ENCODE measurements at places on chromosomes 2 and 18.

GRCh38 chr2:173075781-173076580, at the start of gene MAP3K20:
Gene MAP3K20 (plus strand): TSS chr2:173075846. CDS start chr2:173091032, 15,186 bp downstream.
- peak; percentile 90 for DNase-seq

DNA sequence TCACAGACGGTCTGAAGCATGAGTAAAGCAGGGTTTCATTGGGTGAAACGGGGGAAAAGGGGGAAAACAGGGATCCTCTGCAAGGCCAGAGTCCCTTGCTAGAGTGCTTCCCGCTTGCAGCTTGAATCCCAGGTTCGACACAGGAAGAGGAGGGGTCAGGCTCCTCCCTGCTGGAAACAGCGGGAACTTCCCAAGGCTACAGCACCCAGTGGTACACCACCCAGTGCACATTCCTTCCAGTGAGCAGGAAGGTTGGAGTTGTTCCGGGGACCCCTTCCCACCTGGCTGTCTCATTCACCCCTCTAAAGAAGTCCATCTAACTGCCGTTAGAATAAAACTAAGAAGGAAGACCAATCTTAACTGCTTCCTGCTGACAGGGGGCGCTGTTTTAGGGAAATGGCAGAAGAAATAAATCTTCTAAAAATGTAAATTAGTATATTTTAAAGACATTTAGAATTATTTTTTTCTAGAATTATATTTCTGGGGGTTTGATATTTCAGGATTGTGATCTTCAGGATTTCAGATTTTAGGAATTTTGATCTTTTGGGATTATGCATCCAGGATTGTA, 230.9 kb downstream of the RBM43 start:
- DNase-seq: peak; percentile 3

DNA sequence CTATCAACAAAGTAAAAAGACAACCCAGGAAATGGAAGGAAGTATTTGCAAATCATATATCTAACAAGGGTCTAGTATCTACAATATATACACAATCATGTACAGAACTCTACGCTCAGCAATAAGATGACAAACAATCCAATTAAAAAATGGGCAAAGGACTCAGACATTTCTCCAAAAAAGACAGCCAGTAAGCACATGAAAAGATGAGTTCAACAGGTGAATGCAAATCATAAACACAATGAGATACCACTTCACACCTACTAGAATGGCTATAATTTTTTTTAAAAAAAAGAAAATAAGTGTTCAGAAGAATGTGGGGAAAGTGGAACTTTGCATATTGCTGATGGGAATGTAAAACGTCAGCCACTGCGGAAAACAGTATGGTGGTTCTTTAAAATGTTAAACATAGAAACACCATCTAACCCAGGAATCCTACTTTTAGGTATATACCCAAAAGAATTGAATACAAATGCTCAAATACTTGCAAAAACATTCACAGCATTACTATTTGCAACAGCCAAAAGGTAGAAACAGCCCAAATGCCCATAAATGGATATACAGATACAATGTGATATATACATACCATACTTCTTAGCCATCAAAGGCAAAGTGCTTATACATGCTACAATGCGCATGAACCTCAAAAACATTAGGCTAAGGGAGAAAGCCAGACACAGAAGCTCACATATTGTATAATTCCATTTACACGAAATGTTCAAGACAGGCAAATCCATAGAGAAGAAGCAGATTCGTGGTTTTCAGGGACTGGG, 121.2 kb downstream of the CABYR start:
- no peak for DNase-seq

GRCh38 chr2:175552902-175553301, 371.4 kb upstream of the ATP5MC3 start:
- no peak for DNase-seq

DNA sequence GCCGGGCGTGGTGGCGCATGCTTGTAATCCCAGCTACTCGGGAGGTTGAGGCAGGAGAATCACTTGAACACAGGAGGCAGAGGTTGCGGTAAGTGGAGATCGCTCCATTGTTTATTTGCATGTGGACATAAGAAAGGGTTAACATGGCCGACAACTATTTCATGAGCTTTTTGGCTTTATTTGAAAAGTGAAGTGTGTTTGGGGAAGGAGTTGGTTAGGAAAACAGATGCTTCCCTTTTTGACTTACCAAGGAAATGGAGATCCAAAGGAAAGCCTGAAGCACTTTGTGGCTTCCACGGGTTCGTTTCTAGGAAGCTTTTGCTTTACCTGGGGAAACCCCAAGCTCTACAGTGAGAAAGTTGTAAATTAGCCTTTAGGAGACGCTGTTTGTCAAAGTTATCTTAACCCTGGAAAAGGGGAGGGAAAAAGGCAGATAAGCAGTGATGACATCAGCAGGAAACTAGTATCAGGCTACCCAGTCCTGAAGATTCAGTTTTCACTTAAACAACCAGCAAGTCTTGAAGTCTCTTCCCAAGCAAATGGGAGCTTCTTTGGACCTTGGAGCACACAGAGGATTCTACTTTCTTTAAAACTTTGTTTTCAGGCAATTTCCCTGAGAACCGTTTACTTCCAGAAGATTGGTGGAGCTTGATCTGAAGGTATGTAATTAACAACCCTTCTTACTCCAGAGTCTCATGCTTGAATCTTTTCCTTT, at the start of gene CASP10:
Gene CASP10, plus strand, starts transcription at position 492 of the 715 bp plus-strand sequence. CDS start 2,637 bp downstream, outside the sequence.
- peak; percentile 21 for DNase-seq

GRCh38 chr2:57886161-57886786, 160.3 kb upstream of the VRK2 start:
- DNase-seq: peak; percentile 76

DNA sequence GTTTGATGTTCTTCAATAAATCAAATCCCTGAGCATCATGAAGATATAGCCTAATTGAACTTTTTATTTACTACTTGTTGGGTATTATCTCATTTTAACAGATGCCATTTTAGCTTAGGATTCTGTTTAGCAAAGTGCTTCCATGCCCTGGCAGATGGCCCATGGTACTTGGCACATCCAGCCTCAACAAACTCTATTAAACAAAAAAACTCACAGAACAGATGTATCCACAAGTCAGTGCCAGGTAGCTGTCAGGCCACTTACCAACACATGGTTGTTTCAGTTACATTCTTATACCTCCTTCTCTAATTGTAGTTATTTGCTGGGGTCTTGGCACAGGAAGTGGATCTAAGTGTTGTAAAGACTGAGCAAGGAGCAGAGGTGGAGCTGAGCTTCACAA, 29.6 kb downstream of the GAD1 start:
- DNase-seq: no peak

GRCh38 chr2:107742460-107743027, 84.1 kb upstream of the RGPD4 start:
- DNase-seq: no peak

- no peak for DNase-seq
These were observed 25.6 kb downstream of the HADHB start for GRCh38 chr2:26270373-26270772.

DNA sequence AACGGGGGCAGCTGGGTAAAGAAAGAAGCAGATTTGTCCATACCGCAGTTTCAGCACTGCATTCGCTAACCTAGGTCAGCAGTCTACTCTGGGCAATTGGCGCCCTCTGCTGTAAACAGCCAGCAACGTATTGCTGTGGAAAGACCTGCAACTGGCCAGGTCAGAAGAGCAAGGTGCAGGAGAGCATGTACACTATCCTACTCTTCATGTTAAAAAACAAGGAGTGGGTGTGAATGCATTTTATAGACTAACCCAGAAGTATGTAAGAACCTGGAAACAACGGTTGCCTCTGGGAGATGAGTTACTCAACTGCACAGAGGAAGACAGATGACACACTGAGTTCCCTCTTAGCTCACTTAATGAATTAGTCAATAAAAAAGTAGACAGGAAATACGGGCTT, 6.2 kb downstream of the MRPS5 start:
- DNase-seq: peak; percentile 92

DNA sequence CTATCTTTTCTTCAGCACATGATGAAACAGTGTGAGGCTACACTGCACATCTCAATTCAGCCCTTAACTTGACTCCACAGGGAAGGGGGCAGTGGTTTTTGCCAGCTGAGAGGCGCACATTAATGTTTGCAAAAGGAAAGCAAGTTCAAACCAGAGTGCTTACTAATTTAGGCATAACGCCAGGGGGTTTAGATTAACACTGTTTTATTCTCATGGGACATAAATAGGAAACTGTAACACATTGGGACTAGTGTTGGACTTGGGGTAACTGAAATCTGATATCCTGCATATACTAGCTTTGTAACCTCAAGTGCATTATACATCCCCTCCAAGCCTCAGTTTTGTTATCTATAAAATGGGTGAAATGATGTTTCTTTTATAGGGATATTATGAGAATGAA, 821.2 kb upstream of the ID2 start:
- no peak for DNase-seq

DNA sequence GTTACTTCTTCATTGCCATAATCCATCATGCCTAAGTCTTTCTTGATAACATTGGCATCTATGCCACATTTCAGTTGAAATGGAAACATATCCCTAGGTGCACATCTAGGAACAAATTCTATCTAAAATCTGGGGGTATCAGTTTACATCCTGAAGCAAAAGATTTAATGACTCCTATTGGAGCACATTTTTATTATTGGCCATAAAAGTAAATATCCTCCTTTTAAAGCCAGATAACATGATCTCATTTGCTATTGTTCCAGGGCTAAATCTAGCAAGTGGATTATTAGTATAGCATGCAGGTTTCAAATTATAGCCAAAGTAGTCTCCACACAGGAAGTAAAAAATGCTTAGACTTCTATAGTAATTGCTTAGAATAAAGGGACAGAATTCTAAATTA, 193.2 kb downstream of the CDH2 start:
- DNase-seq: no peak

- DNase-seq: no peak
These were observed 122.2 kb downstream of the ACKR3 start for GRCh38 chr2:236691799-236692167.

- DNase-seq: no peak
These were observed 43.0 kb upstream of the ACKR3 start for GRCh38 chr2:236526455-236527158.

- DNase-seq: no peak
These were observed 7.6 kb upstream of the THOC1 start for GRCh38 chr18:275486-275885.

GRCh38 chr2:221552291-221552690, 19.8 kb downstream of the EPHA4 start:
- DNase-seq: no peak

All from DMS53 (cell line).